NB4 (cell line): ENCODE measurements at places on chromosomes 7 and 10.

DNA sequence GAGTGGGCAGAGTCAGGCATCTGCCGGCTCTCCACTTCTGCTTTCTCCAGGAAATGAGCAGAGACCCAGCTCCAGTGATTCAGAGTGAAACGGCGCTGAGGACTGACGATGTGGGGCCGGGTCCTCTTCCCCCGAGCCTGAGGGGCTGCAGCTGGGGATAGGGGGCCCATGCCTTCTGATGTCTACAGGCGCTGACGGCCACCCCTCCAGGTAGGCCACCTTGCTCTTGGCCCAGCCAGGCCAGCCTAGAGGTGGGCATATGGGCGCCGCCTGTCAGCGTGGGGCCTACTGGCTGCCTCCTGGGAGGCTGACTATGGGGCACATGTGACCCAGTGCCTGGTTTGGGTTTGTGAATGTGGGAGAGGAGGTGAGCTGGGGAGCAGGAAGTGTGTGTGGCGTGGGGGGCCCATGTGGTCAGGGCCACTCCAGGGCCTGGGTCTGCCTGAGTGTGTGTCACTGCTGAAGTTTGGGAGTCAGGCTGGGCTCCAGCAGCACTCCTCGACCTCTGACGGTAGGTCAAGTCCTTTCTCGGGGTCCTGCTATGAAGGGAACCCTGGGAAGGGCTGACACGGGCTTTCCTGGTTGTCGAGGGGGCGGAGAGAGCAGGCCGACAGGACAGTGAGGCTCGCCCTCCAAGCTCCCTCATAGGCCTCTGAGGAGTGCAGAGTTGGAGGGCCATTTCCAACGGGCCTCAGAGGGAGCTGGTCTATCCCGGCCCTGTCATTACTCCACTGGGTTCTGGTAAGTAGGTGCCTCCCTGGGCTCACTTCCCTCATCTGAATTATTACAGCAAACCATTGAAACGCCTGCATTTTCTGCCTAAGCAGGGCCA, at the start of gene WDFY4:
TSS of gene WDFY4 (plus strand) at position 82 of the 832 bp plus-strand sequence. CDS start 24,860 bp downstream, outside the sequence.
- peak; percentile 97 for DNase-seq

DNA sequence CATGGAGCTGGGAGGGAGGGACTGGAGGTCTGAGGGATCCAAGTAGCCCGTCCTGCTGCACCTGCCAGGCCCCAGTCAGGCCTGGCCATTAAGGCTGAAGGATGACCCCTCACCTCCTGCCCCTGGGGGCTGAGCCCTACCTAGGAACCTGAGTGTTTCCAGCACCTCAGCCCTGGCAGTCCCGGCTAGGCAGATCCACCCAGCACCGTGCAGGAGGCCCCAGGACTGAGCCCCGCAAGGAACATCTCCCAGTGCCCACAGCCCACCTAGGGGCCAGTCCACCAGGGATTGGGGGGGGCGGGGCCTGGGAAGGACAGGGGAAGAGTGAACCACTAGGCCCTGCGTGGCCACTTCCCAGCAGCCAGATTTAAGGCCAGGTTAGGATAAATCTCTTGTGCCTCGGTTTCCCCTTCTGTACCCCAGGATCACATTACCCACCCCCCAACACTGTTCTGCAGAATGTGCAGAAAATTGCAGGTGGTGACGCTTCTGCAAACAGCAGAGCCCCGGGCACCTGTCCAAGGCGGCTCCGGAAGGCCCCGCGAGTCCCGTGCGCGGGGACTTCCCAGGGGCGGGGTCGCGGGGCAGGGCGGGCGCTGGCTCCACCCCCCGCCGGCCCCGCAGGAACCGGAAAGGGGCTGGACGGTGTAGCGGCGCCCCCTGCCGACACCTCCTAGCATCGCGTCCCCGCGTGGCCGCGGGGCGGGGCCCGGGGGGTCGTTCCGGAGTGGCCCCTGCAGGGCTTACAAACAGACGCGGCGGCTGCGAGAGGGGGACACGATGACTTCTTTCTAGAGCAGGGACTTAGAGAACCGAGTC, 55.9 kb downstream of the PWWP2B start:
- DNase-seq: peak; percentile 79

DNA sequence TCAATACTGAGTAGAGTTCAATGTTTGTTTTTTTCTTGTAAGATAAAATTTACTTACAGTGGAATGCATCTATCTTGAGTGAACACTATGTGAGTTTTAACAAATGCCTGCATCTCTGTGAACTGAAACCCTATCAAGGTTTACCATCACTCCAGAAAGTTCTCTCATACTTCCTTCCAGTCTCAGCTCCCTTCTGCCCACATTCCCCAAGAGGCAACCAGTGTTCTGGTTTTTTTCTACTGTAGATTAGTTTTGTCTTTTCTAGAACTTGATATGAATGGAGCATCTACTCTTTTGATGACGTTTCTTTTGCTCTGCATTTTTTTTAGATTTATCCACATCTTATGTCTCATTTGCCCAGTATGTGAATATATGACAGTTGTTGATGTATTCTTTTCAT, 17.1 kb downstream of the WIPI2 start:
- DNase-seq: no peak

GRCh38 chr7:15802425-15802824, 115.9 kb upstream of the MEOX2 start:
- no peak for DNase-seq

DNA sequence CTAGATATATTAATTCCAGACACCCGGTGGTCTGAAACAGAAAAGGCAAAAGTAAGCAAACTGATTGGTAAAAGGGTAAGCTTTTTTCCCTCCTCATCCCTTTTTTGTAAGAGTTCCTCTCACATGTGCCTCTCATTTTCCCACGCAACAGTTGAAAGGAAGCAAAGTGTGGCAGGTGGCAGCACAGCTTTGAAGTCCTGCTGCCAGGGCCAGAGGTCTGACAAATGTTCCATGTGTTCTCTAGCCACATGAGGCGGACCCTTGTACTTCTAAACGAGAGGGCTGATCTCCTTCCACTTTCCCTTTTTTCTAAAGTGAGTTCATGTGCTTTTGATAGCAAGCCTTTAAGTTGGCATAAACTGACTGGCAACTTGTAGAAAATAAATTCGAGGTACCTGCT, 217.5 kb downstream of the POLR1F start:
- no peak for DNase-seq

DNA sequence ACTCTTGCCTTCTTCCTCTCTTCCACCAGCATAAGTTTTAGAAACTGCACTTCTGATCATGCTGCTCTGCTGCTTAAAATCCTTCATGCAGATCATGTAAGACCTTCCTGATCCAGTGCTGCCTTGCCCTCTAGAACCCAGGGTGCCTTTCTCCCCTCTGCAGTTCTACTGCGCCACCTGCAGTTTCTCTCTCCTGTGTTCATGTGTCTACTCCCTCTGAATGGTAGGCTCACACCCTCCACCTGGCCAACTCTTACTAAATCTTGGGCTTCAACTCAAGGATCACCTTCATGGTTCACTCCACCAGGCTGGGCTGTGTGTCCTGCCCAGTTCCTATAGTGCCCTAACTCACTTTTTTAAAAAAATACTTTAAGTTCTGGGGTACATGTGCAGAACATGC, 174.6 kb upstream of the ITGB1 start:
- DNase-seq: no peak

- DNase-seq: no peak
These were observed 88.9 kb downstream of the CTTNBP2 start for GRCh38 chr7:117784315-117784714.

DNA sequence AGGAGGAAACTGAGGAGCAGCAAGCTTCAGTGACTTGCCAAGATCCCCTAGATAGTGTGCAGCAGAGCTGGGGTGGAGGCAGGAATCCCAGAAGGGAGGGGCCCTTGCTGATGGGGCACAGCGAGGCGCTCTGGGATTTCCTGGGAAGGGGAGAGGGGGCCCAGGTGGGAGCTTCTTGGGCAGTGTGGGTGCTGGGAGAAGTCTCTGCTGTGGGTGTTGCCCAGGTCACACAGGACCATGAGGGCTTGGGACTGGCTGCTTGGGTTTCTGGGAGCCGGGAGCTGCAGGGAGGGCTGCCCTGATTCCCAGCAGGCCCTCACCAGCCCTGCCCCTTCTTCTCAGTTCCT, 55.2 kb downstream of the TSPAN15 start:
- no peak for DNase-seq

- DNase-seq: peak; percentile 12
These were observed 93.5 kb upstream of the GJD4 start for GRCh38 chr10:35511647-35512046.

DNA sequence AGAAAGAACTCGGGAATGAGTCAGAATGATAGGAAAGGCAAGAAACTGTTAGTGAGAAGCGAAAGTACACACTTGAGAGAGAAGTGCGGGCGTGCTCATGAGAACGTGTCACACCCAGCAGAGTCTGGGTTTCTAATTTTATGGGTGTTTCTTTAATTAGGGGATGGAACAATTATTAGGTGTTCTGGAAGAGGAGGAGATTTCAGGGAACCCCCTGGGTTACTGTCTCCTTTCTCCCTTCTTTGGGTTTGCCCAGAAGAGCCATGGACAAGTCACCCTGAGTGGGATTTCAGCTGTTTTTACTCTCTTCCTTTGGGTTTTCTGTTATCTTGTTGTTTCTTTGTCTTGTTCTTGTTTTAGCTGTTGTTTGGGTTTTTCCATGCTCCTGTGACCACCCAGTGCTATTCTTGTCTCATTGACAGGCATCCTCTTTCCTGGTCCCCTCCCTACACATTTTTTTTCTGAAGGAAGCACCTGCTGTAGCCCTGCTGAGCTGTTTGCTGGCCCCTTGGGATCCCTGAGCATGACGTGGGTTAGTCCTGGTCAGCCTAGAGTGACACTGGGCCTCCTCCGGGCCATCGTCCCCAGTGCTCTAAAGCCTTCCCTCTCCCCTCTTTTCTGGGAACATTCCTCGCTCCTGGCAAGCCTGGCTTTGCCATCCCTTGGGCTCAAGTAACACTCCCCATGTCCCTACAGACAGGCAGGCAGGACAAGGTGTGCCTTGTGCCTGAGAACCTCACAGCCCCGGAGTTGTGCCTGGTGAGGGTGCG, 3.5 kb downstream of the SH2D4B start:
- DNase-seq: peak; percentile 53

DNA sequence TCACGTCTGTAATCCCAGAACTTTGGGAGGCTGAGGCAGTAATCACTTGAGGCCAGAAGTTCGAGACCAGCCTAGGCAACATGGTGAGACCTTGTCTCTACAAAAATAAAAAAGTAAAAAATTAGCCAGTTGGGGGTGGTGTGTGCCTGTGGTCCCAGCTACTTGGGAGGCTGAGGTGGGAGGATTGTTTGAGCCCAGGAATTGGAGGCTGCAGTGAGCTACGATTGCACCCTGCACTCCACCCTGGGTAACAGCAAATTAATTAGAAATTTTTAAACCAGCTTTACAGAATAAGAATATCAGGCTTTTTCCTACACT, 136.0 kb downstream of the EPC1 start:
- no peak for DNase-seq

GRCh38 chr7:15680446-15680845, 6.0 kb downstream of the MEOX2 start:
- no peak for DNase-seq

GRCh38 chr7:18844735-18845134, 272.7 kb downstream of the TWIST1 start:
- DNase-seq: no peak

DNA sequence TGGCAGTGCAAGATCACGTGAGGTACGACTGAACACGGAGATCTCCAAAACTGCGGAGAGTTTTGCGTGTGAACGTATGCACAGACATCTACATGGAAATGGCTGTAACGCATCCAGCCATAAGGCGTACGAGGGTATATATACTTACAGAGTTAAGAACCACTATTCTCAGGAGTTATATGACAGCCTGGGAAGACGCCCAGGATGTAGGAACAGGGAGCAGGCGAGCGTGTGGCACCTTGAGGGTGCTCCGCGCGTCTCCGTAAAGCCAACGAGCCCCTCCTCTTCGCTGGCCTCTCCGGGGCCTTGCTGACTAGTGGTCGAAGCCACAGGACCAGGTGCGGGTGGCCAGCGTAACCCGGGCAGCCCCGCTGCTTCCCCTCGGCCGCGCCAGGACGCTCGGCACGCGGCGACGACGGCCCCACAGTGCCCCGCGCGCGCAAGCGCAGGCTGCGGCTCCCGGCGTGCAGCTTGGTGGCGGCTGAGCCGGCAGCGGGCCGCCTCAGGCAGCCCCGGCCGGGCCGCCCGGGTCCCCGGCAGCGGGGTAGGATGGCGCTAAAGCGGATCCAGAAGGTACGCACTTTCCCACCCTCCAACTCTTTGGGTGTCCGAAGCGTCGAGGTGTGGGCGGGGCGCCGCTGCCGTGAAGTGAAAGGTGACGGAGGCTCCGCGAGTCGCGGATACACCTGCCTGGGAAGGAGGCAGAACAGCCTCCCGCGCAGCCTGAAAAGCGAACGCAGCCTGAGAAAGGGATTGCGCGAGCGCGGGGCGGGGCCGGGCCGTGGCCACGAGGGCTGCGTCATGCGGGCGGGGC, at the start of gene UBE2D4:
TSS of gene UBE2D4 (plus strand) at position 453 of the 814 bp plus-strand sequence. CDS start at position 550, 97 bp downstream.
- peak; percentile 91 for DNase-seq

DNA sequence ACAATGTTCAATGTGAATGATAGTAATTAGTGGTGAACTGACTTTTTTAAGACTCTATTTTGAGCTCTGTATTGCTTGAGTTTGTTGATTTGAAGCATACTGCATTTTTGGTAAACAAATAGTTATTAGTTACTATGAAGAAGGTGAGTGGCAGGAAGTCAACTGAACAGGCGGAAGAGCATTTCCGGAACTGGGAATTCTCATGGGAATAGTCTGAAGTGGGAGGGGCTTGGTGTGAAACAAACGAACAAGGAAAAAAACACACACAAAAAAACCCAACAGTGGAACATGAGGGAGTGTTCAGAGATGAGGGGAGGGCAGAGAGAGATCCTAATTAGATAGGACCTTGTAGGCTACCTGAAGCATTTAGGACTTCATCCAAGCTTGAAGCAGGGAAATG, 43.9 kb upstream of the C1QL3 start:
- DNase-seq: no peak

GRCh38 chr7:156777364-156778069, 115.5 kb downstream of the LMBR1 start:
- DNase-seq: no peak

DNA sequence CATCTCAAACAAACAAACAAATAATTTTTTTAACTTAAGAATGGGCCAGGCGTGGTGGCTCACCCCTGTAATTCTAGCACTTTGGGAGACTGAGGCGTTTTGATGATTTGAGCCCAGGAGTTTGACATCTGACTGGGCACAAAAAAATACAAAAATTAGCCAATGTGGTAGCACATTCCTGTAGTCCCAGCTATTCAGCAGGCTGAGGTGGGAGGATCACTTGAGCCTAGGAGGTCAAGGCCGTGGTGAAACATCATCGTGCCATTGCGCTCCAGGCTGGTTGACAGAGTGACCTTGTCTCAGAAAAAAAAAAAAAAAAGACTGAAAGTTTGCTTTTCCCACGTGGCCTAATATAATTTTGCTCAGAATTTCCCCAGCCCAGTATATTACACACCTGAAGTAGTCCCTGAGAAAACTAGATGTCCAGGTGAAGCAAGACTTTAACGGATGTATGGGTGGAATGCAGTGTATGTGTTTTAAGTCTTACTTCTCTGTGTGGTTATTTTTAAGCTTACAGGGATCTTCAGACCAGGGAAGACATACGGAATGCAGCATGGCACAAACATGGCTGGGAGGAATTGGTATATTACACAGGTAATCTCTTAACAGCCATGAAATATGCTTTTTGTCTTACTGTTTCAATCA, 32.6 kb downstream of the NIPSNAP2 start:
- no peak for DNase-seq

- DNase-seq: no peak
These were observed 28.2 kb downstream of the SPOCK2 start for GRCh38 chr10:72059843-72060822.

GRCh38 chr7:74094224-74095101, 10.9 kb downstream of the LIMK1 start:
- DNase-seq: peak; percentile 96
